ENCODE measurements at places on chromosomes 2 and 18. TPM values are rescaled to one million over a fixed set of nuclear protein-coding genes. Genes with fewer than 3 reads are reported as not detected.

Gene CHST10
- 28.7 TPM for total RNA-seq

Gene MYOM1
- total RNA-seq: not detected

Gene ACTG2
- not detected for total RNA-seq

Gene CSRNP3
- 6.0 TPM for total RNA-seq

Gene SGPP2
- total RNA-seq: not detected

Gene ST8SIA3
- total RNA-seq: not detected

Gene AP1S3
- total RNA-seq: 2.3 TPM

Gene ITGA6
- 0.37 TPM for total RNA-seq

Gene TMEFF2
- total RNA-seq: not detected

Gene MAP3K19
- total RNA-seq: not detected

Gene RAD51AP2
- not detected for total RNA-seq

Gene TGFA
- total RNA-seq: not detected

Gene EVA1A
- total RNA-seq: not detected

Gene C2orf66
- not detected for total RNA-seq

Gene FAM161A
- total RNA-seq: 9.5 TPM

GRCh38 chr2:65353046-65353445 is 79.4 kb downstream of the SPRED2 start:
- DNase-seq: no peak

DNA sequence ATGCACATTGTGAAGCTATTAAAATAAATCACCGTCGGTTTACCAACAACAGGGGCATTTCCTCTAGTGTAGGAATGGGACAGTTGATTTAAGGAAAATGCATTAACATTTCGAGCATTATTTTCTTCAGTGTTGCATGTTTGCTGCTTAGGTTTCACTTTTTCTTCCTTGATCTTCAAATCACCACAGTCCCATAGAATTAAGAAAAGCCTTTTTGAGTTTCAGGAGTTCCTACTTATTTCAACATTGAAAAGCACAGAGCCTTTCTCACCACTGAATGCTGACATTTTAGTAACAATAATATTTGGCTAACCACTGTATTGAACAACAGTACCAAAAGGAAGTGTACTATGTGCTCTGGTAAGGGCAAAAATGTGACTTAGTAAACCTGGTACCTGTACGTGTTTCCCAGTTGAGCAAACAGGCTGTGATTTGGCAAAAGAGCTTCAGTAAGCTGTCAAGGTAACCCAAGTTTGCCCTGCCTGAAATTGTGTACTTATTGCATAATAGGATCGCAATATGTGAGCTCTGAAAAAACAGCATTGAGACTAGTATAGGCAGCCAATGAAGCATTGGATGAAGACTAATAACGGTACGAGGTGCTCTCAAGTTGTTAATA is 2.2 kb downstream of the LRRTM4 start:
- DNase-seq: no peak

DNA sequence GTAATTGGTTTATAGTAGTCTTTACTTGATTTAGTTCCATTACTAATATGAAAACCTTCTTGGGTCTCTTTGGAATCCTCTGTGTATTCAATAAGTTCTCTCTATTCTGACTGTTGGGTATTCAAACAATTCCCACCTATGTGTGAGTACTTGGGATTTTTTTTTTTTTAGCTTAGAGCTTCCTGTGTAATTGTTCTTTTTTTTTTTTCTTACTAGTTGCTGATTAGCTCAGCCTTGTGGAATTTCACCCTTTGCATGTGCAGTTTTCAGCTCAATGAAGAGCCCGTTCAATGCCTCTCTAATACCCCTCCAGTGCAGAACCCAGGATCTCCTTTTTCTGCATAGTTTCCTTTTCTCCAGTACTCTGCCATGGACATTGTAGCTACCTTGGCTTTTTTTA is 339.1 kb upstream of the GALNT5 start:
- no peak for DNase-seq

DNA sequence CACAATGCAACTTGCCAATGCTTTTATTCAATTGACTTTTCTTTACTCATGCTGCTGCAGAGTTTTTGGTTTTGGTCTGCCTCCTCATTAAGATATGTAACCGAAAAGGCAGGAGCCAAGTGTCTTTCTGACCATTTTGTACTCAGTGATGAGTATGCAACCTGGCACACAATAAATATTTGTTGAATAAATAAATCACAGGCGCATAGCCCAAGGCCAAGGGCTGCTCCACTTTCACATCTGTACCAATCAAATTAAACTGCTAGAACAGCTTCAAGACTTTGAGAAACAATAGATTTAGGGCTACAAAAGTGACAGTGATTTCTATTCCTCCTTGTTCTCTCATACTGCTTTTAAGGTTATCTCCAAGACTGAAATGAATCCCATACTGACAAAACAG is 828.2 kb downstream of the RNF144A start:
- no peak for DNase-seq

DNA sequence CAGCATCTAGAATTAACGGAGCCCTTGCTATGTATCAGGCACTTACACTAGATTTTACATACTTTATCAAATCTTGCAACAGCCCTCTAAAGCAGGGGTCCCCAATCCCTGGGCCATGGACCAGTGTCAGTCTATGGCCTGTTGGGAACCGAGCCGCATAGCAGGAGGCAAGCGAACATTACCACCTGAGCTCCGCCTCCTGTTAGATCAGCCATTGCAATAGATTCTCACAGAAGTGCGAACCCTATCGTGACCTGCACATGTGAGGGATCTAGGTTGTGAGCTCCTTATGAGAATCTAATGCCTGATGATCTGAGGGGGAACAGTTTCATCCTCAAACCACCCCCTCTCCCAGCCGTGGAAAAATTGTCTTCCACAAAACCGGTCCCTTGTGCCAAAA is 13.4 kb downstream of the DNAJB2 start:
- no peak for DNase-seq

GRCh38 chr2:104658144-104658835 is 195.6 kb upstream of the POU3F3 start:
- DNase-seq: no peak

GRCh38 chr2:192828175-192828574 is 633.4 kb upstream of the TMEFF2 start:
- DNase-seq: no peak

GRCh38 chr2:156323754-156324153 is 8.8 kb downstream of the NR4A2 start:
- DNase-seq: no peak

GRCh38 chr2:204923957-204924356 is 378.7 kb downstream of the PARD3B start:
- no peak for DNase-seq

GRCh38 chr2:213544940-213545339 is 260.7 kb downstream of the SPAG16 start:
- DNase-seq: no peak

DNA sequence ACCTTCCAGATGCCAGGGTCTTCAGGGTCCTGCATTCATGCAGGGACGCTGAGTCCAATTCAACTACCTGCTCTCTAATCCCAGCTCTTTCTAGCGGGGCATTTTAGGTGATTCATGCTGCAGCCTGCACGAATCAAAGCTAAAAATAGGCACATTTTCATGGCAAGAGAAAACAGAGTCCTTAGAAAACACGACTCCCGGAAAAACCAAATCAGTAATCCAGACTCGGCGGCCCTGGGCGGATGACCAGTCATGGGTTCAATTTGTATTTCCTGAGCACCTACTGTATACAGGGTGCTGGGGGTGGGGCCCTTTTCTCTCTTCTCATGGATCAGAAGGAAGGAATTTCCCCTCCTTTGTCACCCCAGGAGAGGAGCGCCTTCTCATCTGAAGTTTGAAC is 64.4 kb downstream of the LONRF2 start:
- DNase-seq: no peak

DNA sequence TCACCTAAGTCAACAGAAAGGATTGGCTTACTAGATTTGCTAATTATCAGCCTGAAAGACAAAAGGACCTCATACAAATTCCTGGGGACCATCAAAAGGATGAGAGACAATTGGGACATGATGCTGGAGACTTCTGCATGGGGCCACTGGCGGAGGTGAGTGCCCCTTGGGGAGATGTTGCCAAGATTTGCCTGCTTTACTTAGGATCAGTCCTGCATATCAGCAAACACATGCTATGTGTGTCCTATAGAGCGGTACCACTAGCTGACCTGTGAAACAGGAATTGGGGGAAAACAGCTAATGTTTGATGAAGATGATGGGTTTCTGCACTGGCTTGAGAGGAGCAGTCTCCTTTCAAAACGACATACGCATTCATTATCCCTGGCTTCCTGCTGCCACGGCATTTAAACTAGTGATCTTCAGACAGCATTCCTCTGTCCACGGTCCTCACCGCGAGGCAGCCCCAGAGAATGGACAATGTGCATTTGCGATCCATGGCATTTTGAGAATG is 104.2 kb downstream of the TGIF1 start:
- DNase-seq: peak; percentile 35

DNA sequence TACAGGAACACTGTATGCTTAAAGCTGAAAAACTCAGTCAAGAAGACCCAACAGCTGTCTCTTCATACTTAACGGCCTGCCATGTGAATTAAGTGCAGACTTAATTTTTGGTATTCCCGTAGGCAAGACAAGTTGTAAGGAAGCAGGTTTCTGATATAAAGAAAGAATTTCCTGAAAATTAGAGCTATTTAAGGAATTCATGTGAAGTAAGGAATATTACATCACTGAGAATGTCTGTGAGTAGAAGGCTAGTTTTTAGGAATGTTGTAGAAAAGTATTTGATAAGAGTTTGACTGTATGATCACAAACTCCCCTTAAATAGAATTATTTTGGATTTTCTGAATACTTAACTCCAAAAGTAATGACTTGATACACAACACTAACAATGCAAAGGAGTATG is 51.0 kb downstream of the WDR33 start:
- no peak for DNase-seq

GRCh38 chr2:179470992-179471391 is 206.4 kb upstream of the SESTD1 start:
- no peak for DNase-seq

DNA sequence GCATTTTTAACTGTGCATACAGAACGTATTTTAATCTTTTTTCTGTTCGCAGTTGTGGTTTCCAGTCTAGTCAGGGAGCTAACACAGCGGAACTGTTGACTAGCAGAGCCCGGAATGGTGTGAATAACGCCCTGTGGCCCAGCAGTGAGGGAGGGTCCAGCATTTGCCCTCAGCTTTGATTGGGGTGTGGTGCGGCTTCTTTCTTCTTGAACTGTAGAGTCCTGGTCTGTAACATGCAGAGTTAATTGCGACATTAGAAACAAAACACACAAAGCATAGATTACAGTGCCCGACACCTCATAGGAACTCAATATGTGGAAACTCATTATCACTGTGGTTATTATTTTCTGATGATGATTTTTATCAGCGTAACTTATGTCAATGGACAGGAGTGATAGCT is 253.6 kb downstream of the SOX11 start:
- DNase-seq: no peak

GRCh38 chr2:71944183-71944550 is 203.5 kb downstream of the CYP26B1 start:
- no peak for DNase-seq

- DNase-seq: no peak
Observed at GRCh38 chr2:233463586-233463985, 103.0 kb downstream of the USP40 start.

DNA sequence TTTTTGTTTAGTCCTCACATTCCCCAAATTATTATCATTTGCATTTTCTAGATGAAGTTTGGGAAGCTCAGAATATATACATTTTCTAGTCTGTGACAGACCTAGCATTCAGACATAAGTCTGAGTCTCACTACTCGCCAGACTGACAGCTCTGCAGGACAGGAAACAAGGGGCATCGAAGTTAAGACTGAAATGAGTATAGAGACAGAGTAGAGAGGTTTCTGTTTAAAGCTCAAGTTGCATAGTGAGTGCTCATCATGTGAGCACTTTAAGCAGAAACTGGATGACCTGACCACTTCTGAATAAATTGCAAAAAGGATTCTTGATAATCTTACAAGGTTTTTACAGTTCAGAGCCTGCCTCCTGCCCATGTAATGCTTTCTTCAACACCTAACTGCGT is 1.1 kb downstream of the HADHB start:
- peak; percentile 70 for DNase-seq

DNA sequence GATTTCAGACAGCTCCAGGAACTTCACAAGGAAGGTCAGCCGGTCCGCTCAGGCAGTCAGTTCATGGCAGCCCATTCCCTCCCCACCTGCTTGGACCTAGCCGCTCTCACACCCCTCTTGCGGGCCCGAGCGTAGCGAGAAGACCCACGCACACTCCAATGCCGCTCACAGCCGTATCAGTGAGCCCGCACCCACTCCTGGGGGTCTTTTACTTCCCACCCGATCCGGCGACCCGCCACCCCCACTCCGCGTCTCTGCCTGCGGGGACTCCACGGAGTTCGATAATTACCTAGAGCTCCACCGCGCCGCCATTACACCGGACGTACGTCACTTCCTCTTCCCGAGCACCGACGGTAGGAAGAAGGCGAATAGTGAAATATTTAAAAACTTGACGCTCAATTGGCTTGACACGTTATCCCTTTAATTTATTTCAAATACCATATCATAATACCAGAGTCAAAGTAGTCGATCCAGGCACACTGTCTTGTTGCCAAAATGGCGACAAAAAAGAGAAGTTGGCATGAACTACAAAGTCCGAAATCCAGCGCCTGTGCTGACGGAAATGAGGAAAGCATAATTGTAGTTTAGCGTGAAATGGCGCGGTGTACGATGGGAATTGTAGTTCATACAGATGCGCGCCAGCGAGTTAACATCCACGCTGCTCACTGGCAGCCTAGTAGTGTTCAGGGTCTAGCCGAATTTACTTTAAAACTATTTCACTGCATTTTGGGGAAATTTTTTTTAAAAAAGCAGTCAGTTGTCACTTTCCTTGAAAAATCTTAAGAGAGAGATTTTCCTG is at the start of gene CWC22:
Gene CWC22, minus strand, starts transcription at position 517 of the 799 bp plus-strand sequence. CDS start 13,956 bp downstream, outside the sequence.
- peak; percentile 97 for DNase-seq

GRCh38 chr2:100184055-100184737 is 41.8 kb upstream of the AFF3 start:
- no peak for DNase-seq

DNA sequence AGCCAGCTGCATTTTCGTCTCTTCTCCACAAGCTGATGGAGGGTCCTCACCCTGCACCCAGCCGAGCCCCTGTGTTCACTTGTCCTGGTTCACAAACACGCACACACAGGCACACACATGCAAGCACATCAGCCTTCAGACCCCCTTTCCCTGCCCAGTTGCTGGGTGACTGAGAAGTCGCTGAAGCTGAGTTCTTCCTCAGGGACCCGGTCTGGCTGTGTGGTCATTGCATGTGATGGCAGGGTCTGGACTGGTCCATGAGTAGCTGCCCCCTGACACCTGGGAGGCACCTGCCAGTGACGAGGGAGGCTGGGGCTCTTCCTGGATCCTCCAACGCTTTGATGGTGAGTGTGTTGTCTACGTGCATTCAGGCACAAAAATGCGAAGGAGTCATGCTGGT is 546.1 kb upstream of the SALL3 start:
- no peak for DNase-seq

GRCh38 chr2:231177156-231178025 is 21.0 kb upstream of the ARMC9 start:
- no peak for DNase-seq

DNA sequence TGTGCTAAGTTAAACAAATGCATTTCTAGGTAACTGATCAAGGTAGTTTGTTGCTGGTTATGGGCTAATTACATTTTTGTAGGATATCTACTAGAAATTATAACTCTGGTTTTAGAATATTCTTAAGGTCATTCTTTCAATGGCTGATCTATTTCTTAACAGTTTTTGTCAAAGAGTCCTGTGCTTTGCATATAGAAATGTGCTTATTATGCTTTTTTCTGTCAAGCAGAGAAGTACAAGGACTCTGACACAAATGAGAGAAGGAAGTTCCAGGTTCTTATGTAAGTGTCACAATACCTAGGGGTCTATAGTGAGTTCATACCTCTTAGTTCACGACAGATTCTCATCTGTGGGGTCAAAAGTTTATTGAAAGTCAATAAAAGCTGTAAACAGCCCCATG is 88.4 kb downstream of the MYO3B start:
- DNase-seq: no peak

- no peak for DNase-seq
Observed at GRCh38 chr18:62435435-62436031, 87.3 kb upstream of the ZCCHC2 start.
